ENCODE measurements at places on chromosomes 6 and 20.

DNA sequence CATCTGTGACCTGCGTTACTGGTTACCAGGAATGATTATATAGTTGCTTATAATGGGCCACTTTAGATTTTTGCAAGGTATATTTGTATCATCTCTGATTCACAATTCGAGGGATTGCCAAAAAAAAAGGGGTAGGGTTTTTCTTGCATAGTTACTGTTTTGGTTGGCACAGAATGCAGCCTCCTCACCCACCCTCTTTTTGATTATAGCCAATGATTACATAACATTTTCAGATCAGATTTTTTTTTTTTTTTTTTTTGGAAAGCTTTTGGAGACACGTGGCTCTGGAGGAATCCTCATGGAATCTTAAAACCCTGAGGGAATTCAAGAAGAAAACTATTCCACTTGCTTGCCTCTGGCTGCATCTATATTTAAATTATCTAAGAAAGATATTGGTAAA is 53.7 kb downstream of the UST start:
- DNase-seq = no peak

GRCh38 chr6:33716890-33717632 is 5.6 kb upstream of the UQCC2 start:
- no peak for DNase-seq

DNA sequence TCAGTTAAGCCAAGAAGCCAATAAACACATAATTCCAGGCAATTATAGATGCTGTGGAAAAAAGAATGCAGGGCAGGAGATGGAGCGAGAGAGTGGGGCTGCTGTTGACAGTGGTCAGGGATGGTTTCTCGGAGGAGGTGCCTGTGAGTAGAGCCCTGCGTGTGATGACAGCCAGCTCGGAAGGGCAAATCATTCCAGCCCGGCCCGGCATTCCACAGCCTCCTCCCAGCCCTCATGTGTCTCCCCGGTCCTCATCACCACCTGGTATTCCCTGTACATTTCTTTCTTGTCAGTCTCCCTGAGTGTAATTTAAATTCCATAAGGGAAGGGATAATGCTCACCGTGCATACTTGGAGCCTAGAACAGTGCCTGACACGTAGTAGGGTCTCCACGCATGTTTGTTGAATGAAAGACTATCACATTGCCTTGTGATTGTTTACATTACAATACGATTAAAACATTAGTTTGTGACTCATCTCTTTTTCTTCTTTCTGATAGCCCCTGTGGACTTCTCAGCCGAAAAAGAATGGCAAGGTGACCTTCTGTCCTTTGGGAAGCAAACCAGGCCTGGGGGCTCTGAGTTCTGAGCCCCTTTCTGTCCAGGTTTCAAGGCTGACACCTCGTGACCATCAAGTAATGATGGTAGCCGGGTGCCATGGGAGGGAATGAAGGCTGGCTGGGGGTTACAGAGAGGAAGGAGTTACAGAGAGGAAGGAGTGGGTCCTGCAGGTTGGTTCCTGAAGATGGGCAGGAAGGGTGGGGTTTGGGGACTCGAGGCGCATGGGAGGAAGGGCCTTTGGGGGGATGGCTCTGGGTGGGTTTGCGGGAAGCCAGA is 379.5 kb upstream of the SULF2 start:
- DNase-seq = no peak

DNA sequence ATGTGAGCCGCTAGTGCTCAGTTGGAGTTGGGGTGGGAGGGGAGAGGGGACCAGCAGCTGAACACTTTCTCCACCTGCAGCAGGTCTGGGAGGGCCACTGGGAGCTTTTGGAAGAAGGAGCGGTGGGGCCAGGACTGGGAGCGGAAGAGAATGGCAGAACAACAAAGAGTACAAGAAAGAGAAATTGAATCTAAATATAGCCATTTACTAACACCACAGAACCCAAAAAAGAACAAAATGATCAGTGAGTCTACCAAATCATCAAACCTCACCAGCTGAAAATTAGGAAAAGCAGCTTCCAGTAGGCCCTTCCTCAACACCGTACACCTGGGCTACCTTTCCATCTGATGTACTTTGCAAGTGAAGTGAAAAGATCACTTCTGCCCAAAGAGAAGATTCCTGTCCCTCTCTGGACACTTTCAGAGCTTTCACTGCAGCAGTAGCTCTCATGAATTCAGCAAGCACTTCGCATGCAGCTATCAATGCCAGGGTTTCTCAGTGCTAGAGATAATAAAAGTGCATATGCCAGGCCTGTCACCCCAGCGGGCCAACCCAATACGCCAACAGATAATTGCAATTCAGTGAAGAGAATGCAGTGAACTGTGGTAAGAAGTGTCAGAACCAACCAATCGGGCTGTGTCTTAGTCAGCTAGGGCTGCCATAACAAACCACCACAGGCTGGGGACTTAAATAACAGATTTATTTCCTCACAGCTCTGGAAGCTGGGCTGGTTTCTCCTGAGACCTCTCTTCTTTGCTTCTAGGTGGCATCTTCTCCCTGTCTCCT is 597 bp downstream of the LY86 start:
- no peak for DNase-seq

DNA sequence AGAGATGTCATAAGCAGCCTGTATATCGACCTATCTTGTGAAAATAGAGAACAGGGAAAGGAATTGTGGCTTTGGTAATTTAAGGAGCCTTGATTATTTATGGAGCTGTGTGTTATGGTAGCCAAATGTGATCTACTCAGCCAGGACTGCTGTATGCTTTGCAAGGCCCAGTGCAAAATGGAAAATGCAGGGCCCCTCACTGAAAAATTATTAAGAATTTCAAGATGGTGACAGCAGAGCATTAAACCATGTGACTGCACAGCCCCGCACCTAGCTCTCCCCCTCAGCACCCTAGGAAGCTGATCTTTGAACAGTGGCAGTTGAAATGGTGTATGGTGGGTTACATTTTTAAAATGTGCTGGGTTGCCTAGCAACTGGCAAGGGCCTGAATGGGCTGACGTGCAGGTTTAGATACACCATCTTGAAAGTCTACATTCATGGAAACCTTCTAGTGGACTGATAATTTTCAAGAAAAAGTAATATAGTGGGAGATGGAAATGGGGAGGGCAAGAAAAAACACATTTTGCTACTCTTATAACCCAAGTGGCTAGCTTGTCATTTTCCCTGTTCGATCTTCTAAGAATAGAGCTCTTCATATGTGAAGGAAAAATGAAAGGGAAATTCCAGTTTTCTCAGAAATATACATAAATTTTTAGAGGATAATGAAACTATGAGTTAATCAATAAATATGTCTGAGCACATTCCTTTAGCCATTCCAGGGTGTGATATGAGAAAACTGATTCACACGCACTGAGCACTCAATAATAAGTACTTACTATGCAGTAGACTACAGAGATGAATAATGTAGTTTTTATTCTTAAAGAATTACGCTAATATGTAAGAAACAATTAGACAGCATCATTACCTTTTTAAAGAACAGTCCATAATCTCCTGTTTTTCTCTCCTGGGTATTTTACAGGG is 208.0 kb downstream of the ARHGAP18 start:
- DNase-seq = no peak

- no peak for DNase-seq
Measured at GRCh38 chr6:92329208-92329847, 1090.0 kb downstream of the EPHA7 start.

- DNase-seq = no peak
Measured at GRCh38 chr20:48406498-48406897, 421.3 kb downstream of the PREX1 start.

DNA sequence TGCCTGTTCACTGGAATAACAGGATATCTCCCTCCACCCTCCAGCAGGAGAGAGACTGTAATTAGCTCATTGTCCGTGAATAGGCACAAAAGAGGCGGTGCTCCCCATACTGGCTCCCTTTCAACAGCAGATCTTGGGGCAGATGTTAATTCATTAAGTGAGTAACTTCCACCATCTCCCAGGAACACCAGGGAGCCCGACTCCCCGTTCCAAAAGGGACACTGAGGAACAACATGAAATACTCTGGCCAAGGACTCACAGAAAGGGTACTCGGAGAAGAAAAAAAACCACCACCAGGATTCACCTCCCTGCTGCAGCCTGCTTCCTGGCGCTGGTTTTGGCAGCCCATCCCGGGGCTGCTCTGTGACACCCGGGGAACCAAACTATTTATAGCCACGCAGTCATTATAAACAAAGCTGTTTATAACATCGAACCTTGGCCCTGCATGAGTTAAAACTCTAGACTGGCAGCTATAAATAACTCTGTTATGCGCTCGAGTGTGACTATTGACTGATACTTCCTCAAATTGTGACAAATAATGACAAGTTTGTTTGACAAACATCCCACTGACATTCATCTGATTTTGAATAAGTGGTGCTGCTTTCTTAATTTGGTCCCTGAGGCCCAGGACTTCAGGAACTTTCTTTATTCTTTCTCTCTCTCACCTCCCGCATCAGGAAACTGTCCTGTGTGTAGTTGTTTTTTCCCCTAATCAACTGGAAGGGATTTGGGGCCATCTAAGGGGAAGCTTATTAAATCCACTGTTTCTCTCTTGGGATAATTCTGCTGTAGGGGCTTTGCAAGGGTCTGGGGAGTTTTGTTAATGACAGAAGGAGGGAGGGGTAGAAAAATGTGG is 521.6 kb downstream of the CD83 start:
- DNase-seq = no peak

DNA sequence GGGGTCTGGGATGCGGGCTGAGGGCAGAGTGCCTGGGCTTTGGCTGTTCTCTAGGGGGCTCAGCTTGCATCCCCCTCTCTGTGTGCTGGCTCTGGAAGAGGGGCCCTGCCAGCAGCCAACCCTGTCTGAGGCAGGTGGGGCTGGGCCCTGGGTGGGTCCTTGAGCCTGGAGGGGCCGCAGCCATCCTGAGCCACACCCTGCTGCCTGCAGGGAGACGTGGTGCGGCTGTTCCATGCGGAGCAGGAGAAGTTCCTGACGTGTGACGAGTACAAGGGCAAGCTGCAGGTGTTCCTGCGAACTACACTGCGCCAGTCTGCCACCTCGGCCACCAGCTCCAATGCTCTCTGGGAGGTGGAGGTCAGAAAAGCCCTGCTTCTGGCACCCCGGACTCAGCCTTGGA is 41.2 kb downstream of the ITPR3 start:
- no peak for DNase-seq

- DNase-seq = no peak
Measured at GRCh38 chr20:45052698-45053429, 48.1 kb downstream of the KCNS1 start.

- no peak for DNase-seq
Measured at GRCh38 chr20:5309971-5310370, 6.8 kb downstream of the PROKR2 start.

- DNase-seq = no peak
Measured at GRCh38 chr6:37889486-37889885, 70.0 kb downstream of the ZFAND3 start.

DNA sequence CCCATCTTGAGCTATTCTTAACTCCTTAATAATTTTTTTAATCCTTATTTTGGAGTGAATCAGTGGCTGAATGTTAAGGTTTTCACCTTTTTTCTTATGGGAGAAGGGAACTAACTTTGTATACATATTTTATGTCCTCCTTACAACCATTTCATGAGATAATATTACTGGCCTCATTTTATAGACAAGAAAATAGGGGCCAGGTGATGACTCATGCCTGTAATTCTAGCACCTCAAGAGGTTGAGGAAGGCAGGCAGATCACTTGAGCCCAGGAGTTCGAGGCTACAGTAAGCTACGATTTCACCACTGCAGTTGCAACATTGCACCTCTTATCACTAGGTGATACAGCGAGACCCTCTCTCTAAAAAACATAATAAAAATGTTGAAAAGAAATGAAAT is 128.7 kb downstream of the TMEM242 start:
- no peak for DNase-seq

All from T-helper 9 cell (primary cell).